ENCODE measurements at places on chromosomes 3 and 15.

GRCh38 chr15:34437687-34438086 lies at the start of gene GOLGA8A:
GOLGA8A (minus strand) TSS chr15:34437808; CDS start chr15:34389691, 48,117 bp downstream.
- DNase-seq: peak; percentile 4

GRCh38 chr3:20401253-20401652 lies 215.2 kb upstream of the SGO1 start:
- DNase-seq: no peak

DNA sequence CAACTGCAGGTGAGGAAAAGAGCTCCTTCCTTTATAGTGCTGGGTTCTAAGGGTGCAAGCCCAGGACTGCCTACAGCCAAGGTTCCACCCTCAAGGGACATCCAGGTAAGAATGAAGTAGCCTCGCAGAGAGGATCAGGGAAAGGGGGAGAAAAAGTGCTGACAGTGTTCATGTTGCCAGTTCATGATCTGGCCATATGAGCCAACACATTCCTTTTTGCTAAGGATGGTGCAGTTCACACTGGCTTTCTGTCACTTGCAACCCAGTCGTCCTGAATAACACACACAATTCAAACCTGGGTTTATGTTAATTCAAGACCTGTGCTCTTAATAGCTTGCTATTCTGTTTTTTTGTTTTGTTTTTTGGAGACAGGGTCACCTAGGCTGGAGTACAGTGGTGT lies 9.0 kb downstream of the CLN6 start:
- no peak for DNase-seq

GRCh38 chr3:128033102-128033501 lies 19.1 kb upstream of the SEC61A1 start:
- DNase-seq: no peak

- peak; percentile 71 for DNase-seq
Observed at GRCh38 chr15:82129761-82130160, 83.9 kb upstream of the MEX3B start.

DNA sequence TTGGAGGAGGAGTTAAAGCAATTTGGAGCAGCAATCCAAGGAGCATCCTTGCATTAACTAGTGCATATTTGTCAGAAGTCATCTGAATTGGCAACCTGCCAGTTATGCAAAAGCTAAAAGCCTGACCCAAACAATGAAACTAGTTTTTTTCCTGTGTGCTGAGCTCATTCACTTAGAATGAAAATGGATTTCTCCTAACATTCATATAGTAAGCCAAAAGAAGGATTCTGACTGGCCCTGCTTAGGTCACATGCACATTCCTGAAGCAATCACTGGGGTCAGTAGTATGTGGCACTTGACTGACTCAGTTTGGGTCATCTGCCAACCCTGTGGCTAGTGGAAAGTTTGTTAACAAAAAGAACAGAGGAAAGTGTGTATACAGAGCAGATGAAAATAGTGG lies 30.5 kb downstream of the OXSM start:
- DNase-seq: peak; percentile 98

GRCh38 chr15:51971032-51971374 lies 575 bp downstream of the LEO1 start:
- DNase-seq: no peak

GRCh38 chr15:89646416-89647141 lies 8.7 kb downstream of the KIF7 start:
- no peak for DNase-seq

DNA sequence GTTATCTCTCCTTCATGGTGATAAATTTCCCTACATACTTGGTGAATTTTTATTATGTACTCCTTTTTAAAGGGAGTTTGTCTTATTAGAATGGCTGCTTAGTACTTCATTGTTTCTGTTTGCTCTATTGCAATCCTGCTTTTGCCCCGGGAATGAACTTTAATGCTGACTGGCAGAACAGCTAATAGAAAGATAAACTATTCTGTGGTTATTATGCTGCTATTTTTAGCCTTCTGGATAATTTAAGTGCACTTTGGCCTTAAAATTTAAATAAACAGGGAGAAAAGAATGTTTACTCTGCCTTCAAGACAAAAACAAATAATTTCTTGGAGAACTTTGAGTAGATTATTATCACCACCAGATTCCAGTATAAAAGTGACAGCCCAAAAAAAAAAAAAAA lies 413.8 kb upstream of the CCDC54 start:
- DNase-seq: peak; percentile 22

DNA sequence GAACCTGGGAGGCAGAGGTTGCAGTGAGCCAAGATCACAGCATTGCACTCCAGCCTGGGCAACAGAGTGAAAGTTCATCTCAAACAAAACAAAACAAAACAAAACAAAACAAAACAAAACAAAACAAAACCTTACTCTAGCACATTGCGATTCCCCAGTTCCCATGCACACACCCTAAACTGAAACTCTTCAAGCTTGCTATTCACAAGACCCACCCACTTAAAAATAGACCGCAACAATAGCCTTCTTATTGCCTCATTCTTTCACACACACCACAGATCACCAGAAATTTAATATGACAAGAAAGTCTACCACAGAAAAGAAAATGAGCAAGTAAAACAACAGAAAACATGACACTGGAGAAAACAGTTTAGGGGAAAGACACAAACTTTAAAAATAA lies 598.4 kb downstream of the FHIT start:
- no peak for DNase-seq

GRCh38 chr3:38382506-38383080 lies 36.0 kb downstream of the XYLB start:
- no peak for DNase-seq

GRCh38 chr3:151016478-151016795 lies 43.9 kb upstream of the CLRN1 start:
- no peak for DNase-seq

DNA sequence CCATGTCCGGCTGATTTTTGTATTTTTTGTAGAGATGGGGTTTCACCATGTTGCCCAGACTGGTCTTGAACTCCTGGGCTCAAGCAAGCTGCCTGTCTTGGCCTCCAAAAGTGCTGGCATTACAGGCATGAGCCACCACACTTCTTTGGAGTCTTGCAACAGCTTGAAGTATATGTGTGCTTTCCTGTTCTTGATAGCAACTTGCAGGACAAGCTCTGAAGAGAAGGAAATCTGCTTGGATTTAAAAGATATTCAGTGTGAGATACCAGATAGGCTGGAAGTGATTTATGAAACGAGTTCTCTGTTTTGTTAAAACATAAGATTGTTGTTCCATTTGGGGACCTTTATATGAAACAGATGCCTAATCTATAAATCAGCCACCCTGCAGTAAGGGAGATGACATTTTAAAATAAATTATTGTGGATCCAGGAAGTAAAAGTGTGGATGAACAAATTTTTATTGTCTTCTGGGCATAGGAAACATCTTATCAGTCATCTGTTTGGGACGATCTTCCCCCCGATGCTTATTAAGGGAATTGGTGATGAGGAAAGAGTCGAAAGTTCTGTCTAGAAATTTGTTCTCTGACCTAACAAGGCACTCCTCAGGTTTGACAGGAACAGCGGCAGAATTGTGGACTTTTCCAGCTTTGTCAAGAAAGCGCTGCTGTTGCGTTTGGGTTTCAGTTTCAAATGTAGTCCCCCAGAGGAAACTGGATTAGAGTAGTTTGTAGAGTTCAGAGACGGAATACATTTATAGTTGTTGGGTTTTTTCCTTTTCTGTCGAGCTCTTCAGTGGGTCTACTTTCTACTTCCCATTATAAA lies 53.7 kb upstream of the MAGI1 start:
- DNase-seq: no peak

GRCh38 chr15:26848498-26848897 lies 18.4 kb upstream of the GABRA5 start:
- no peak for DNase-seq

DNA sequence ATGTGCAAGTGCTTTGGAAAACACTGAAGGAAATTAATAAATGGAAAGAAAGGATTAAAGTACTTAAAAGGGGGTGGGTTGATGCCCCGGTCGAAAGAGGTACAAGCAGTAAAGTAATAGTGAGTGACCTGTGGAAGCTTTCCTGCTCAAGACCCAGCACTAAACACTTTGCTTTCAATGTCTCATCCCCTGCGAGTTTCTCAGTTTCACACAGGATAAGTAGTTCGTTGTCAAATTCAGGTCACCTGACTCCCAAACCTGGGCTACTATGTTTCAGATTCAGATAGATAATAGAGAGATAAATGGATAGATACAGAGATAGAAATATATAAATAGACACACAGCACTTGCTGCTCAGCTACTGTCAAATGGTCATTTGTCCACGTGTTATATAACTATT lies 19.6 kb downstream of the STAC start:
- DNase-seq: no peak

- no peak for DNase-seq
Observed at GRCh38 chr3:126464997-126465396, 10.7 kb downstream of the ZXDC start.

DNA sequence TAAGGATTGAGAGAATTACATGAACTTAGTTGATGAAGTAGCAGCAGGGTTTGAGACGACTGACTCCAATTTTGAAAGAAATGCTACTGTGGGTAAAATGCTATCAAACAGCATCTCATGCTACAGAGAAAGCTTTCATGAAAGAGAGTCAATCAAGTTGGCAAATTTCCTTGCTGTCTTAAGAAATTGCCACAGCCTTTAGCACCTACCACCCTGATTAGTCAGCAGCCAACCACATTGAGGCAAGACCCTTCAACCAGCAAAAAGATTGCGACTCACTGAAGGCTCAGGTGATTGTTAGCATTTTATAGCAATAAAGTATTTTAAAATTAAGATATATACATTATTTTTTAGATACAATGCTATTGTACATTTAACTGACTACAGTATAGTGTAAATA lies 80.9 kb downstream of the RAP2B start:
- DNase-seq: no peak

DNA sequence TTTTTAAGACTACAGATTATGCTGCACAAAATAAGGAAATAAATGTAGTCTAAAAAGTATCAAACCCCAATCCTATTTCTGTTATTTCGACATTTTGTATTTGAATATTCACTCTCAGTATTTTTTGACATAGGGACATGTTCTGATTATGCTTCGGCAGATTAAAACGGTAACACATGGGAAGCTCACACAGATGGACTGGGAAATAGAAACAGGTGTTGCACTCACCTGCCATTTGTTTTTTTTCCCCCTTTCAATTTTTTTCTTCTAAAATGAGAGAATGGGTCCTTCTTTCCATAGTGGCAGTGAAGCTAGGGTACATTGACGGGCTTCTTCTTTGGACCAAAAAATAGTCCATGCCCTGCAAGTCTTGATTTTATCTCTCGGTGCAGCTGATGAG lies 163.1 kb downstream of the MYRIP start:
- DNase-seq: no peak

GRCh38 chr15:39580485-39581241 lies at the start of gene THBS1:
THBS1 (plus strand) TSS chr15:39581079; CDS start chr15:39581858, 779 bp downstream.
- DNase-seq: peak; percentile 79

GRCh38 chr3:107508331-107508730 lies 14.4 kb upstream of the BBX start:
- no peak for DNase-seq

DNA sequence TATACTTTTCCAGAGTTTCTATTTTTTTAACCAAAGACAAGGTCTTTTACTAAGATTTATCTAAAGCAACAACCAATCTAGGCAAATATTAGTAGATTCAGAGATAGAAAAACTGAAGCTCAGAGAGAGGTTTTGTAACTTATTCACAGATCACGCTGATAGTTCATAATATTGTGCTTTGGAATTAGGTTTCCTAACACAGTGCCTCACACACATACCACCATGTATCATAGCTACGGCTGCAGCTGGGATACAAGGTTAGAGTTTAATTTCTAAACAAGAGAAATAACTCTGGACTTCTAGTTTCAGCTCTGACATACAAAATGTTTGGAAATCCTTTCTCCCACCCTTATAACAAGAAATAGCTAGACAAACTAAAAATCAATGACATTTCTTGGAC lies 565.7 kb downstream of the PYDC2 start:
- DNase-seq: no peak

DNA sequence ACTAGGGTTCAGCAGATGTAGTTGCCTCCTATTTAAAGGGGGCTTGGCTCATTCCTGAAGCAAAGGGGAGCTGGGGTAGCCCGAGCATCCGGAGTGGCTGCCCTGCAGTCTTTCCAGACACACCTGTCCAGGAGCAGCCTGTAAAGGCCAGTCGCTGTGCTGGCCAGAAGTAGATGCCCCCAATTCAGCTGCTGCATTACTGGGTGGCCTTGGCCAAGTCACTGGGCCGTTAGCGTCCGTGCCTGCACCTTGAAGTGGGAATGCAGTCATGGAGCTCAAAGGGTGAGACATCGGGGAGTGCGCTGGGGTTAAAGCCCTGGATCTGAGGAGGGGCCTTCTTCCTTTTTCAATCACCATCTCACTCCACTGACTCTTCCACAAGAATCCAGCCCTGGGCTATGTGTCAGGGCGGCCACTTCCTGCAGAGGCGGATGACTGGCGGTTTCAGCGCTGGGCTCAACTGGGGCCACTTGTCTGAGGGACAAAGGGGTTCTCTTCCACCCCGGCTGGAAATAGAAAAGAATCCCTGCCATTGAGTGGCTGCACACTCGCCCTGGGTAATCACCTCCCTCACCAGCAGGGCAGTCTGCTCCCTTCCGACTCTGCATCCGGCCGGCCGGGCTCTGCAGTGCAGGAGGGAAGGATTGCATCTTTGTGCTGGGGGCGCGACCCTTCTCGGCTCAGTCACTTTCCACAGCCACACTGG lies 11.8 kb downstream of the ALDH1A3 start:
- DNase-seq: no peak

GRCh38 chr3:153856932-153857331 lies 264.3 kb upstream of the ARHGEF26 start:
- DNase-seq: peak; percentile 6

Data from astrocyte of the cerebellum (primary cell).